Nephron progenitor cell (in vitro differentiated cells): ENCODE measurements at places on chromosomes 6 and 20.

GRCh38 chr6:37889051-37889450, 69.5 kb downstream of the ZFAND3 start:
- DNase-seq = no peak

DNA sequence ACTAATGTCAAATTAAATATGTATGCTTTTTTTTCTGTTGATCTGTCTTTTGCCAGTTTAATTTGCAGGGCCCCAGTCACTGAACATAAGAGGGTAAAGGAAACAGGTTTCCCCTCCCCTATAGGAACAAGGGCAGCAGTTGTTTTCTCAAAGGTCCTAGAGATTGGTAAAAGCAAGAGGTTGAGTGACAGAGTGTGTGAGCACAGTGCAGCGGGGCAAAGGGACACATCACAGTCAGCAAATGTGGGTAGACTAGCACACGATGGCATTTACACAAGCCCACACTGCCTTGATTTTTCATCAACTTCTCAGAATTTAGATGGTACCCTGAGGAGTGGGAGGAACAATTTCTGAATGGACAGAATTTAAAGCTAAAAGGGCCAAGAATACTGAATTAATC, 138.7 kb upstream of the MYLIP start:
- DNase-seq = no peak

GRCh38 chr20:52473186-52473585, 281.6 kb upstream of the ZFP64 start:
- DNase-seq = peak; percentile 26

DNA sequence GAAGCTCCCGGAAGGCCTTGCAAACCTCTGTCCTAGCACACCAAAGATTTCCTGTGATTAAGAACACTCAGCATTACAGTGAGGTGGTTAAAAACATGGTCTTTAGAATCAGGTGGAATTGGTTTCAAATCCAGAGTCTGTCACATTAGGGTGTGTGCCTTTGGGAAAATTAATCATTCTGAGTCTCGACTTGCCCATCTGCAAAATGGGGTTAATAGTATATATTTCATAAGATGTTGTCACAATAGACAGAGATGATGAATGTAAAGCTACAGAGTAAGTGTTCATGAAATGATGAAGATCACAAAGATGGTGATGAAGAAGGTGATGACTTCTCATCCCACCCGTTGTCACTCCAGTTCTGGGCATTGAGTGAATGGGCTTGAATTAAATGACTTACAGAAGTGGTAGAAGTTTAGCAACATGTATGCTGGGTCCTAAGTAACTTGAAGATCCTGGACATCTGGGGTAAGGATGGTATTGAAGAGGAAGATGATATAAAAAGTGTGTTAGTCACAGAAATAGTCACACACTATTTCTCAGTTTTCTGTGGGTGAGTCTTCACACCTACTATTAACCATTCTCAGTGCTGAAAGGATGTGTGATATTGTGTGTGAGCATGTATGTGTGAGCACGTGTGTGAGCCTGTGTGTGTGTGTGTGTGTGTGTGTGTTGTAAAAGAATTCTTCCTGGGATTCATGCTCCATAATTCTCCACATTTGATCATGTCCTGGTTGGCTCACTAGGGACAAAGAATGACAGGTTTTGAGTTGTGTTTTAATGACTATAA, 28.0 kb upstream of the NEDD9 start:
- no peak for DNase-seq

DNA sequence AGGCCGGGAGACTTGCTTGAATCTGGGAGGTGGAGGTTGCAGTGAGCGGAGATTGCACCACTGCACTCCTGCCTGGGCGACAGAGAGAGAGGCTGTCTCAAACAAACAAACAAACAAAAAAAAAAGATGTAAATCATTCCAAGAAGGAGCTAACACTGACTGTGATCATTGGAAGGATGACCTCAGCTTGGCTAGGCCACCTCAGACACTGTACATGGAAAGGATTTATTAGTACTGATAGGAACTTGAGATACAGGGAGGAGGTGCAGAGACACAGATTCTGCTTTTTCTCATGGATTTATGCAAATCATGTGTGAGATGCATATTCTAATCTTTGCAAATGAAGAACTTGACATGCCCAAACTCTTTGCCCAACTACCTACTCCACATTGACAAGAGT, 293.6 kb downstream of the HIVEP2 start:
- no peak for DNase-seq

- no peak for DNase-seq
Measured at GRCh38 chr6:166508726-166509125, 77.8 kb downstream of the RAMACL start.

DNA sequence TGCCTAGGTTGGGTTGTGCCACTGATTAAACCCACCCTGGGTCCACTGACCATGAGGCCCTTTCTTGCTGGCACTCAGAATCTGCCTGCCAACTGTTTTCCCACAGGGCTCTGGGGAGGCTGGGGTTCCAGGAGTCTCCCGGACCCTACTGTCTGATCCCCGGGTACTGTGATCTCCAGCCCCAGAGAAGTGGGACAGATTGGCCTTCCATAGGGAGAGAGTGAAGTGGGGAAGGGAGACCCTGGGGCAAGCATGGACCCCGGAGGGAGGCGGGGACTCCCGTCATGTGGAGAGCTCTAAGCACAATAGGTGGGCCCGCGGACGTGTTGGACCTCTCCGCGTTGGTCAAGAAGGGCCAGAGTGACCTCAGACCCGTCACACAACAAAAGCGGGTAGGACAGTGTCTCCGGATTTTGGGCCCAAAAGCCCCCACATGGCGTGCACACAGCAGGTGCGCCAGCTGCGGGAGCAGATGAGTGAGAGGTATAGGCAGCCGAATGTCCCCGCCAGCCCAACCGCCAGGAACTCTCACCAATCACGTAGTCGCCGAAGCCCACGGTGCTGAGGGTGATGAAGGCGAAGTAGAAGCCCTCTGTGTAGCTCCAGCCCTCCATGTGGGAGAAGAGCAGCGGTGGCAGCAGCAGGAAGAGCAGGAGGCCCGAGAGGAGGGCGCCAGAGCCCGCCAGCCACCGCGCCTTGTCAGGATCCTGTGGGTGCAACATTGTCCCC, 10.6 kb downstream of the KCNK17 start:
- DNase-seq = no peak
